ENCODE measurements at places on chromosomes 7 and 10.

DNA sequence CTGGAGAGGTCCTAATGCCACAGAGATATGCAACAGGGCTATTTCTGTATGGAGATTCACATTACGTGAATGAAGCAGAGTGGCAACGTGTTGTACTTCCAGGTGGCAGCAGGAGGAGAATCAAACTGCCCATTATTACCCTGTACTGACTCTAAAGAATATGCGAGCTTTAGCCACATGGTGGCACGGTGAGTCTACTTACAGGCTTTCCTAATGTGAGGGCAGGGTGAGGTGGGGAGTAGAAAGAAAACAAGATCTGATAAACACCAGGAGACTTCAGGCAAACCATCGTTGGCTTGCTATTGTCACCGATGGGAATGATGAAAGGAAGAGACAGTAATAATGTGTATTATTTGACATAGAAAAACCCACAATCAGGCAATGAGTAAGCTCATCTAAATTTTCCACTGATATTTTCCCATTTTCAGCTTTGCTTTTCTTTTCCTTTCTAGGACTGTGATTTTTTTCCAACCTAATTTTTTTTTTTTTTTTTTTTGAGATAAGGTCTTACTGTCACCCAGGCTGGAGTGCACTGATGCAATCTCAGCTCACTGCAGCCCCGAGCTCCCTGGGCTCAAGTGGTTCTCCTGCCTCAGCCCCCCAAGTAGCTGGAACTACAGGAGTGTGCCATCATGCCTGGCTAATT is 164.3 kb downstream of the BTAF1 start:
- DNase-seq = peak; percentile 91

DNA sequence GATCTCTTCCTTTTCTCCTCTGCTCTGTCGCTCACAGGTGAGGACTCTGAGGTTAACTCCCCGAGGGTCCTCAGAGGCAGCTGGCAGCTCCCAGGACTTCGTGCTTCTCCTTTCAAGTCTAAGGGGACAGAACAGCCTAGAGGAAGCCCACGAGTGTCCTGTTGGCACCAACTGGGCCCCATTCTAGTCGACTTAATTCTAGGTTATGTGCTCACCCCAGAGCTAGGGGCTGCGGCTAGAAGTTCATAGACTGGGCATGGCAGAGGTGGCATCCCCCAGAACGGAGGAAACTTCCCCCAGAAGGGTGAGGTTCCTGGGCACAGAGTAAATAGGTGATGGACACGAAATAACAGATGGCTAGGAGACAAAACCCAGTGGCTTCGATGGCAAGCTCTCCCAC is 259.4 kb downstream of the TEX36 start:
- DNase-seq = no peak

DNA sequence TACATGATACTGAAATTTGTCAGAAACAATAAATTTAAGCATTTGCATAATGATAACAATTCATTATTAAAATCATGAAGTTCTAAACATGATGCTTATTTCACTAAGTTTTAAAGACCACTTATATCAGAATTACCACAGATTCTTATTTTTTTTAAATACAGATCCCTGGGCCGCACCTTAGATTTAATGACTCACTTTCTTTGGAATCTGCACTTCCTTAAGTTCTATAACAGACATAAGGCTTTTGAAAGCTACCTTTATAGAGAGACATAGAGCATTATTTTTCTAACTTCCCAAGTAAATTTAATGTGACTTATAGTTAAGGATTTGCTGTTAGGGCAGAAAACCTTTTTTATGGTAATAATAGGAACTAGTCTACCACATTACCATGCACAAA is 214.9 kb downstream of the IPMK start:
- DNase-seq = no peak

DNA sequence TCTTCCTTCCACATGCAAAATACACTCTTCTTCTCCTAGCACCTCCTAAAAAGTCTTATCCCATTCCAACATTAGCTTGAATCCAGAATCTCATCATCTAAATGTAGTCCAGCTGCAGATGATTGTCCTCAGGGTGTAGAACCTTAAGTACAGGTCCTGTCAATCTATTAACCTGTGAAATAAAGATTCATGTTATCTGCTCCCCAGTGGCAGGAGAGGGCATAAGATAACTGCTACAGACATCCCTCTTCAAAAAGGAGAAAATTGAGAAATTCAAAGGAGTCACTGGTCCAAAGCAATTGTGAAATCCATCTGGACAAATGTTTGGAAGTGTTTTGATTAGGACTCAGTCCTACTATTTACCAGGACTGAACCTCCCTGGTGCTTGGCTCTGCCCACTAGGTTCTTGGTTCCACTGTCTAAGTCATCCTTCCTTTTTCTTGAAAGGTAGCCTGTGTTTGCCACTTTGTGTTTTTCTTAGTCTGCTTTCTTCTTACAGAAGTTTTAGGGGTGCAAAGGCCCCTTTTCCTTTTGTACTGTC is 96.2 kb downstream of the ADD3 start:
- no peak for DNase-seq

- peak; percentile 33 for DNase-seq
Measured at GRCh38 chr10:43078986-43079273, 2.1 kb downstream of the RET start.

DNA sequence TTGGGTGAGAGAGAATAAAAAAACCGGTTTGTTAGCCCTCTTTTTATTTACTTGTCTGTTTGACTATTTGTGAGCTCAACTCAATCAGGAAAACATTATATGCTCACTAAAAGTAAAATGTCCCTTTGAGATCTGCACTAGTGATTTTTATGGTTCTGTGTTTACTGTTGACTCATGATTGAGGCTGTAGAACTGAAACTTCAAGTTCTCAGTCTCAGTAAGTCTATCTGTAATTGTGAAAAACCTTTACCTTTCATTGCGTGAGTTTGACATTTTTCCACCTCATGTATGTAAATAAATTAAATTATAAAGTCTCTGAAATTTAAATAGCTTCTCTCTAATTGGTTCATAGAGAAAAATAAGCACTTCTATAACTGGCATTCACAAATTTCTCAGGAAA is 17.0 kb upstream of the CASD1 start:
- no peak for DNase-seq

DNA sequence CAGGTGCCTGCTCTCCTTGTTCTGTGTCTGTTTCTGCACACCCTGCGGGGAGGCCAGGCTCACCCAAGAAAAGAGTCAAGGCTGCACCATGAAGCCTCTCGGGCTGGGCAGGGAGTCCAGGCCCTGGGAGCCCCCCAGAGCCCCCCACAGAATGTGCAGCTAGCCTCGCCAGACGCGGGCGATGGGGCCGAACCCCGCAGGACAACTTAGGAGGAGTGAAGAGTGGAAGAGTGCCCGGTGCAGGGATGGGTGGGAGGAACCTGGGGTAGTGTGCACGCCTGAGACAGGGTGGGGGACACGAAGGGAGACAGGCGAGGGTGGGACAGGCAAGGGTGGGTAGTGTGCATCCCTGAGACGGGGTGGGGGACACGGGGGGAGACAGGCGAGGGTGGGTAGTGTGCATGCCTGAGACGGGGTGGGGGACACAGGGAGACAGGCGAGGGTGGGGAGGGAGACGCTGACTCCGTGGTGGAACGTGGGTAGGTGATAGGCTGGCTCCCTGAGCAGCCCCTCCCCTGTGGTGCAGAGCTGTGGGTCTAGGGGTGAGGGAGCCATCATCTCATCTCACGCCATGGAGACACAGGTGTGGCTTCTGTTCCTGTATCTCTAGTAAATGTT is 615.4 kb downstream of the DNAJB6 start:
- DNase-seq = no peak

- DNase-seq = no peak
Measured at GRCh38 chr7:98250789-98251188, 1.2 kb downstream of the TECPR1 start.

GRCh38 chr7:15457990-15458955 is 103.5 kb downstream of the AGMO start:
- no peak for DNase-seq

DNA sequence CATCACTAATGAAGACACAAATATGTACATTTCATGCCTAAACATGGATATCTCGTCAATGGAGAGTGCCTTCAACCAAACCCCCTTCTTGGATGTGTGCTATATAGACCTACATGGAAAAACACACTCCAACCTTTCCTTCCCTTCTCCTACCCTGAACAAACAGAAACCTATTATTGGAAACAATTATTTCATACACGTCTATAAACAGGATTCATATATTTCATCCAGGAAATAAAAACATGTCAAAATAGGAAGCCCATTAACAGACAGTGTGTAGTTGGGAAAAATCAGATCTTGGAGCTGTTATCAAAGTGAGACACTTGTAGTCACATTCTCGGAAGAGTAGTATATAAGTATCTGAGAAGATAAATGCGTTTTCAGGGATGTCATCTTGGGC is 81.1 kb downstream of the NRP1 start:
- no peak for DNase-seq

- no peak for DNase-seq
Measured at GRCh38 chr10:3867454-3868270, 82.7 kb upstream of the KLF6 start.

DNA sequence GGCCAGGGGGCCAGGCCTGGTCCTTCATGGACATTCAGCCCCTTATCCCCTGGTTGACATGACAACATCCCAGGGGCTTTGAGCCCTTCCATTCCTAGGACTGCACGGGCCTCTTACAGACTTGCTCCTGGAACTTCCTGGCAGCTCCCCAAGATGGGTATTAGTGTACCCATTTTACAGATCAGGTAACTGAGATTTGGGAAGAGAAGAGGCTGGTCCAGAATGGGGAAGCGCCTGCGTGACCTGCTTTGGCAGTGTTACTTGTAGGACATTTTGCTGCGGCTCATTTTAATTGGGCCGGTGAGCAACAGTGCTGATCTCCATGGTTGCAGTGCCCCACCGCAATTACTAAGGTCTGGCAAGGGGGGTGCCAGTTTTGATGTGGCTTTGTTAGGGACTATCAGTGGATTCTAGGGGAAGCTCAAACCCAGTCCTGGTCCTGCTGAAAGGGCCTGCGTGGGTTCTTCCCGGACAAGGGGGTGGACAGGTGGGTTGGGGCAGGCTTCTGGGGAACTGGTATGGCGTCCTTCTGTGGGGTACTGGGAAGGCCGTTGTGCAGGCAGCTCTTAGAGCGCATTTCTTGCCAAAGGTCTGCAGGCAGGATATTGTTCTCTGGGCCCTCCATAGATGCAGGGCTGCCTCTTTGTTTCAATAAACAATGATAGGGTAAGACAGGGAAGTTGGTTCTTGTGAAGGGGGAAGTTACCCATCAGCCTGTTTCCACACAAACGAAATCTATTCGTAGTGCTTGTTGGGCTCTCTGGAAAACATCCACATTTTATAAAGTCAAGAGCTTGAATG is 137.6 kb downstream of the RGS10 start:
- DNase-seq = peak; percentile 39

- no peak for DNase-seq
Measured at GRCh38 chr7:1967512-1968396, 265.0 kb downstream of the MAD1L1 start.

GRCh38 chr7:22851145-22851544 is 28.5 kb upstream of the TOMM7 start:
- no peak for DNase-seq

- no peak for DNase-seq
Measured at GRCh38 chr7:117724898-117725297, 148.3 kb downstream of the CTTNBP2 start.

DNA sequence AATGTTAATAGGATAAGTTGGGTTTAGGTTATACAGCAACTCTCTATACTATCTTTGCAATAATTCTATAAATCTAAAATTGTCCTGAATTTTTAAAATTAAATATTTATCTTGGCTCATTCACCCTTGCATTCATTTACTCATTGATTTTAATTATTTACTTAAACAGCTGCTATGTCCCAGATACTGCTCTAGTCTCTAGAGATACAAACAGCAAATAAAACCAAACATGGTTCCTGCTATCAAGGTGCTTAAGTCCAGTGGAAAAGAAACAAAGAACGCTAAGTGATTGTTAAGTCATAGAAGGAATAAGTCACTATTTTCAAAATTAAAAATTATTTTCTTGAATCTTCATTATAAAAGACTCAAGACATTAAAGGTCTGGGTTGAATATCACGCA is 29.9 kb upstream of the MAT1A start:
- DNase-seq = no peak
